Stimulated activated CD8-positive, alpha-beta memory T cell treated with anti-CD3 and anti-CD28 coated beads, Interleukin-2, amount 100 ng/mL, for 48 hours (primary cell): ENCODE measurements at places on chromosomes 1 and 21.

DNA sequence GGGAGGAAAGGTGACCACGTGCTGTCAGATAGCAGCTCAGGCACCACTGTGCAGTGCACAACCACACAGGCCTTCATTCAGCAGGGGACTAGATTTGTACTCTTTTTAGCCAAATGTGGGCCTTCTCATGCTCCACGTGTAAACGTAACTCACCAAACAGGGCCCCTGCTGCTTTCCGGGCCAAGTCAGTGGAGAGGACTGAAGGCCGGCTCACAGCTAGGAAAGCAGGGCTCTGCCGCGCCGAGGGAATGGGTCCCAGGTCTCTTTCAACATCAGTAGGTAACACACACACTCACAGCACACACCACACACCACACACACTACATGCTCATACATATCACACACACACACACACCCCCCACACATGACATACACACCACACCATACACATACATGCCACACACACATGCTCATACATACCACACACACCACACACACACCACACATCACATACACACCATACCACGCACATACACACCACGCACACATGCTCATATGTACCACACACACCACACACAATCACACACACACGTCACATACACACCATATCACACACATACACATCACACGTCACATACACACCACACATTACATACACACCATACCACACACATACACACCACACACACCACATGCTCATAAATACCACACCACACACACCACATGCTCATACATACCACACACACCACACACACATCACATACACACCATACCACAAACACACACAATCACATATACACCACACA lies 124.0 kb upstream of the ERG start:
- no peak for DNase-seq

DNA sequence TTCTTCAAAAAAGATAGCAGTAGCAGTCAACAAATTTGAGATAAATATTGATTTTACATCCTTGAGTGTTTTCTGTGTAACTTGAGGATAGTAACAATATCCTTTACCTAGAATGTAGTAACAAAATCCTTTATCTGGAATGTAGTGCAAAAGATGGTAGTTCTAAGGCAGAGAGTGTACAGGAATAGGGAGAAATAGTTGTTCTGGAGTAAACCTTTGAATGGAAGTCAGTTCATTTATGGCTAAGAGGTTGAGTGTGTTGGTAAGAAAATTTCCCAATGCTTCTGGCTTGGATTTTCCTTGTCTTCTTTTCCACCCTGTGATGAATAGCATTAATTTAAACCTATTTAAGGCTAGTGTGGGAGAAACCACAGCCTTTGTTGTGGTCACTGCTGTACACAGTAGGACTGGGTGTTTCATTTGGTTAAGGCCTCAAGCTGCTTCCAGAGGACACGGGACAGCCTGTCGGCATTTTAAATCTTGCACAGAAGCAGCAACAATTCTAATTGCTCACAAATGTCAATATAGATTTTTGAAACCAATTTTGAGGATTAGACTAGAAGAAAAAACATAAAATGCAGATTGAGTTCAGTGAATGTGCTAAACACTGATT lies 11.3 kb downstream of the NFIA start:
- no peak for DNase-seq

DNA sequence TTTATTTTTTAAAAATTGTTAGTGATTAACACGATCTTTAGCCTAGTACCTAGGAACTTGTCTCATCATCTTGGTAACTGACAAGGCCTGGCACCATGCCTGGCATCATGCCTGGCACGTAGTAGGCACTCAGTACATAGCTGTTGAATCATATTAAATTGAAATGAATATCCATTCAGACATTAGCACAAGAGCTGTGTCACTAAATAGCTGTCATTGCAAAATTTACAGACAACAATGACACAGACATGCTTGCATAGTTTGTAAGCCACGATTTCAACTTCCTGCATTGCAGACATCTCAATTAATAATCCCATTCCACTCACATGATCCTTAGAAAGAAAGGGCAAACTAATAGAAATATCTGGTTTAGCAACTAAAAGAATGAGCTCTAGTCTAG lies 15.4 kb upstream of the PHACTR4 start:
- no peak for DNase-seq

DNA sequence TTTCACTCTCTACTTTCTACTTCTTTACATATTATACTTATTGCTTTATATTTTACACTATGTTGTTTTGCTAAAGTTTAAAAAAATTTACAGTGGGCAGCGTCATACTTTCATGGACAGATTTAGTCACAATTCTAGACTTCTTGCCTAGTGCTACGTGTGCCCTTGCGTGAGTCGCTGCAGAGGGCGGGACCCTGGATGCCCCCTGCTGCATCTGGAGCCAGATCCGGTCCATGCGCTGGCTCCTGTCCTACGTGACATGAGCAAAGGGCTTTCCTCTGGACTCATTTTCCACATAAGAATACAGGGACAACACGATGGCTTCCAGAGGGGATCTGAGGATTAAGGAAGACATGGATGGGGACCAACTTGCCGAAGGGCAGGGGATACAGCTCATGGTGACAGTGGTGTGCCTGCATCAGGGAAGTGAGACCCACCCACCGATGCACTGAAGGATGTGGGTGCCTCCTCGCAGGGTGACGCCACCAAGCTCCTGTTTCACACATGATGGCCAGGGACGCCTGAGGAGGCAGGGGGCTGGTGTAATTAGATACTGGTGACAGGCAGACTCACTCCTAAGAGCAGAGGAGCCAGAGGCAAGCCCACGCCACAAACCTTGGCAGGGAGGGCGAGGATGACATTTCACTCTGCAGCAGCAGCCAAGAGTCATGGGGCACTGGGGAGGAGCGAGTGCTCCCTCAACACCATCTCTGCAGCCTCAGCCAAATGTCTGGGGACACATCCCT lies 86.6 kb downstream of the DMRTB1 start:
- no peak for DNase-seq

- no peak for DNase-seq
These were observed 31.6 kb upstream of the CAMSAP2 start for GRCh38 chr1:200707116-200707515.

- DNase-seq, result no peak
These were observed 160.2 kb downstream of the PSMG1 start for GRCh38 chr21:39022863-39023693.

DNA sequence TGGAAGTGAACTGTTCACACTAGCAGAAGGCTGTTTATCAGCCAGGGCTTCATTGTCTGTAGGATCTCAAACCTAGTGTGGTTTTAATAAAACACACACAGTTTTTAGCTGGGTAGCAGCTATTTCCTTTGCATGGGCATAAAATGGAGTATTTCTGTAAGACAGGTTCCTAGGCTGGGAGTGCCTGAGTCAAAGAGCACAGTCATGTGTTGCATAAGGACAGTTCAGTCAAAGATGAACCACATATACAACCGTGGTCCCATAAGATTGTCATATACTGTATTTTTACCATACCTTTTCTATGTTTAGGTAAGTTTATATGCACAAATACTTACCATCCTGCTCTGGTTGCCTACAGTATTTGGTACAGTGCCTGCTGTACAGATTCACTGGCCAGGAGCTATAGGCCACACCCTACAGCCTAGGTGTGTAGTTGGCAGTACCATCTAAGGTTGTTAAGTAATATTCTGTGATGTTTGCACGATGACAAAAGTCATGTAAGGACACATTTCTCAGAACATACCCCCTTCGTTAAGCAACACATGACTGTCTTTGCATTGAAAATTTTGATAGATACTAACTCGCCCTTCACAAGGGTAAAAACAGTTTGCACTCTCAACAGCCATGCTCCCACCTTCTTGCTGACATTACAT lies 17.2 kb downstream of the LGALS8 start:
- no peak for DNase-seq

DNA sequence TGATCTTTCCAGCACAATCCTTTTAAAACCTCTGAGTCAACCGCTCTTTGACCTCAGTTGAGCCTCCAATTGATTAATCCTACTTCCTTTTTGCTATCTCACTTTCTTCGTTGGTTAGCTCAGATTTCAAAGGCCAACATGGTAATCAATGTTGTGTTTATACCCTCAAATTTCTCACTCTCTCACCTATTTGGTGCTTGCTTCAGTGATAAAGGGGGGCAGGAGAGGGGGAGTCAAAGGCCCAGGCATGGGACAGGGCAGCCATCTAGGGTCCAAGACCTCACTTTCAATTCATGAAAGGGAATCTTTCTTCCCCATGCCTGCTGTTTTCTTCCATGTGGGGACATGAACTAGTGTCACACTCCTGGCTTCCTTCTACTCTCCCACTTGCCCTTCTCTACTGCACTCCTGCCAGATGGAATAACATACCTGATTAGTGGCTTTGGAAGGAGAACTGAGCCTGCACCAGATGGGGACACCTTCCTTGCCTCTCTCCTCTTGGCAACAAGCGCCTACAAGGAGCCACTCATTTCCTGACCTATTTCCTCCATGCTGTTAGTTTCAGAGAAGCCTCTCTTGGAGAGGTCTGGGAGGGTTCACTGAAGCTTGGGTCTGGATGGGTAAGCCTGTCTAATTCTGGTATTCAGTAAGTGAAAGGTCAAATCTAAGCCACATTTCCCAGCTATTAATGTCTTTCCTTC lies 73.3 kb upstream of the ARHGAP29 start:
- no peak for DNase-seq

DNA sequence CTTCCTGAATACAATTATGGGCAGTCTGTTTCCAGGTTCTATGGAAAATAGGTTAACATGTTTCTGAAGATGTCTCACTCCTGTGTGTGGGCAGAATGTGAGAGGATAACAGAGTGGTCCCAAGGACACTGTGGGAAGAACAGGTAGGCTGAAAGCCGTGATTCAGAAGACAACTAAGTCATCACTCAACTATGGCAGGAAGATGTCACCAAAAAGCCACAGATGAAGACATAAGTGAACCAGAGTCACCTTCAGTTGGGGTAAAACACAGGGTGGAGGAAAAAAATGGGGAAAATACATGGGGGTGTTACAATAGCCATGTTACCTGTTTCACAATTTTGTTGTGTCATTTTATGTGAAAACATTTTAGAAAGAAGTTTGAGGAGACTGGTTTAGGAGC lies 75.1 kb downstream of the UCHL5 start:
- DNase-seq, result no peak

DNA sequence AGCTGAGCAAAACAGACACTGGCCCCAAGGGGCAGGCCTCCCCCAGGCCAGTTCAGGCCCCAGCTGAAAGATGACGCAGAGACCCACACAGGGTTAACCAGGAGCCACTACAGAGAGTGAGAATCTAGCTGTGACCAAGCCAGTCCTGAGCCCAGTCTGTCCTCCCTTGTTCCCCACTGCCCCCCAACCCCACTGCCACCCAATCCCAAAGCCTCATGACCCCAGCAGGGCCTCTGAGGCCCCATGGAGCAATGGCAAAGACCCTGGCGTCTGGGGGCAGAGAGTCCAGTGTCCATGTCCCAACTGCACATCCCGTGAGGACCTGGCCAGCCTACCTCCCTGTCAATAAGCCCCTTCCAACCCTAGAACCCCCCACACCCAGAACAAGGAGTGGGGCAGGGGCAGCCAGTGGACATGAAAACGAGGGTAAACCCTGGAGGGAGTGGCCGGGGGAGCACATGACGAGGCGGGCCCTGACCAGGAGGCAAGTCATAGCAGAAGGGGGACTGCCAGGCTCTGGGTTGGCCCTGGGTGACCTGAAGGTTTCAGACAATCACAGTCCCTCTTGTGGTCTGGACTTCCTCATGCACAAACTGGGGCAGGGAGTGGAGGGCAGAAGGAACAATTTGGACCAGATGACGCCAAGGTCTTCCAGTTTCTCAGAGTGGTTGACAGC lies 100.5 kb downstream of the GLIS1 start:
- no peak for DNase-seq

DNA sequence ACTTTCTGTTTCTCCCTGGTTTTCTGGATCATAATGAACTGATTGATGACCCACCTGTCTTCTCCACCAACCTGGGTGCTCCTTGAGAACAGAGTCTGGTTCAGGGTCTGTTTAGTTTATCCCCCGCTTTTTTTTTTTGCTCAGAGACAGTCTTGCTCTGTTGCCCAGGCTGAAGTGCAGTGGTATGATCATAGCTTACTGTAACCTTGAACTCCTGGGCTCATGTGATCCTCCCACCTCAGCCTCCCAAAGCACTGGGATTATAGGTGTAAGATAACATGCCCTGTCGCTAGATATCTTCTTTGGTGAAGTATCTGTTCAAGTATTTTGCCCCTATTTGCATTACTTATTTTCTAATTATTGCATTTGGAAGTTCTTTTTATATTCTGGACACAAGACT lies 30.2 kb upstream of the CITED4 start:
- no peak for DNase-seq

DNA sequence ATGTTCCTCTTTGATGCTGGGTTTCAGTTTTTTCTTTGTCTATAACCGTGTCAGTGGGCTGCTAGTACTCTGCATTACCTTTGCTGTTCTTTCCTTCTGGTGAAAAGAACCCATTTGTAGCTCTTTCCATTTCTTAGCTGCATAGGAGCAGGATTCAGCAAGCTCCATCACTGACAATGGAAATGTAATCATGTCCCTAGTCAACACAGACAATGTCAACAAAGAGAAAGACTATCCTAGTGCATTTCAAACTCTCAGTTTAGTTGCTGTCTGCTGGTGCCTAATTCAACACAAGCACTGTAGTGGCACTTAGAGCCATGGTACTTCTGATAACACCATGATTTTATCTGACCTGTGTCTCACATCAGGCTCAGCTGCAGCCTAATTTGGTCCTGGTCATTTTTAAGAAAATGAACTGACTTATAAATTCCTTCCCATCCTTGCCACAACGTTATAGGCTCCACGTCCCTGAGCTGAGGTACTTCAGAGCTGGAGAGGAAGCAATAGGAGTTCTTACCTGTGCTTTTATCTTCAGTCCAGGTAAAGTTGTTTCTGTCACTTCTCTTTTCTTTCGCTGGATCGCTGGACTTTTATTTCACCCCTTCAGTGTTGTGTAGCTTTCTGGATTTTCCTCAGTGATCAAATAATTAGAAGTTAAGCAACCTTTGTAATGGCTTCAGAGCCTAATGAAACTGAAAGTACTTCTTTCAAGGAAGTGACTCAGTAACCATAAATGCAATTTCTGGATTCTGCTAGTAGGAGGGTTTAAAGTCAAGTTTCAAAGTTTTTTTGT lies at the start of gene GBP3:
GBP3 (minus strand) TSS at position 700 of the 793 bp plus-strand sequence. CDS start 2,145 bp downstream, outside the sequence.
- DNase-seq, result no peak

DNA sequence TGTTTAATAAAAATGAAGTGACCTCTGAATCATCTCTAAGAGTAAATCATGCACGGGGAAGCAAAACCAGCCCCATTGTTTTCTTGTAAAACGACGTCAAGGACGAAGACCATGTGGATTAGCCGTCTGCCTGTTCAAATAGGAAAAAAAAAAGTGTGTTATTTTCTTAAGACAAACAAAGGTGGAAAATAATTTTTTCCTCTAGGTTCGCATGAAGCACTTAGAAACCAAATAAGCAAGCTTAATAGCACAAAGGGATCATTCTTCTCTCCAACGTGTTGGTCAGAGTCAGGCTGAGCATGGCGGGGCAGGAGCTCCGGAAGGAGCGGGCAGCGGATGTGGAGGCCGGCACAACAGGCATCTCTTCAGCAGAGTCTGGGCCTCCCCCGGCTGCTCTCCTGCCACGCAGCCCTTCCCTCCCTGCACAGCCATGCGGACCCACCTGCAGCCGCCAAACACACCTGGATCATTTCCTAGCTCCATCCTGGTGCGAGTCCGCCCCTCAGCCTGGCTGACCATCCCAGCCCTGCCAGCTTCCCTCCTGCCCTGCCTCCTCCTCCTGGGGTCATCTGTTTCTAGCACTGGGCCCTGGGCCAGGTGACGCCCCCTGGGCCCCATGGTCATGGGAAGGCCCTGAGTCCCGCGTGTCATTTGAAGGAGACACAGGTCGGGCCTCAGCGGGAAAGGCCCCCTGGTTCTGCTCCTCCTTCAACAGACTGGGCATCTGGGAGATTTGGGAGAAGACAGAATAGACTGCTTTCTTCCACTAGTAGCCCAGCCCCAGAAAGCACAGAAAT lies 40.2 kb downstream of the MX1 start:
- no peak for DNase-seq
